ENCODE measurements at places on chromosomes 1 and 21. TPM values are rescaled to one million over a fixed set of nuclear protein-coding genes. Genes with fewer than 3 reads are reported as not detected.
A peak's percentile ranks its signal among the peaks of the same experiment; 100 is the strongest.

Gene ATP13A2
- 18.8 TPM for total RNA-seq

Gene MROH9
- total RNA-seq: not detected

Gene SPATA21
- total RNA-seq: not detected

Gene PPIAL4G
- not detected for total RNA-seq

Gene VSIG8
- not detected for total RNA-seq

Gene PROK1
- total RNA-seq: 0.18 TPM

Gene TAF5L
- 14.7 TPM for total RNA-seq

Gene VHLL
- total RNA-seq: not detected

Gene IRF6
- 20.7 TPM for total RNA-seq

Gene AGRN
- 25.7 TPM for total RNA-seq

Gene LIN28A
- total RNA-seq: 0.15 TPM

Gene KRTAP21-2
- total RNA-seq: not detected

DNA sequence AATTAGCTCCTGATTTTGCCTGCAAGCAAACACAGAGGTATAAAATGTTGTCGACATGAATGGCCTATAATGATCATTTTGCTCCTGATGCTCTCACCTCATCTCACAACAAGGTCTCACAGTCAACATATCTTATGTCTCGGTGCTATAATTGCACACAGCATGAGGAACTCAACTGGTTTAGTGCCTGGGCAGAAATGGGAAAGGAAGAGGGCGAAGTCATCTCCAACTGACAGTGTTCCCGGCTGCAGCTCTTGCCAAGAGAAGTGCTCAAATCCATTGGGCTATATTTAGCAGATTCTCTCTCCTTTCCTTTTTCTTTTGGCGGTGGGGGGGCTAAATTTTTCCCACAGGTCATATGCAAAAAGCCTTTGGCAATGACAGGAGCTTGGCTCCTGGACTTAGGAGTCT lies 53.0 kb downstream of the SLC45A1 start:
- peak; percentile 44 for DNase-seq

DNA sequence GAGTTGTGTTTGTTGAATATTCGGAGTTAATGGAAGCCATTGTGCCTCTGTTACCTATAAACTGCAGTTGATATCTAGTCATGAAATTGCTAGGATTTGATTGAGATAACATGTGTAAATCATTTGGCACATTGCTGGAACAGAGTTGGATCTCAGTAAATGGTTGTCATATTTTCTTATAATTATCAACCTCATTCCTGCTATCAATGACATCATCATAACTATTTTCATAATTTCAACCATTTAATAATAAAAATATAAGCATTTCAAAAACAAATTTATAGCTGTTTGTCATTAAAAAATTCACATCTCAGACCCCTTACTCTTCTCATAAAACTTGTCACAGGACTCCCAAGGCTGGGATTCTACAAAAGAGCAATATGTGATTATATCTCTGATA lies 133.4 kb downstream of the PTGER3 start:
- DNase-seq: no peak

- DNase-seq: no peak
Measured at GRCh38 chr1:89635825-89636815, 3.2 kb downstream of the LRRC8C start.

DNA sequence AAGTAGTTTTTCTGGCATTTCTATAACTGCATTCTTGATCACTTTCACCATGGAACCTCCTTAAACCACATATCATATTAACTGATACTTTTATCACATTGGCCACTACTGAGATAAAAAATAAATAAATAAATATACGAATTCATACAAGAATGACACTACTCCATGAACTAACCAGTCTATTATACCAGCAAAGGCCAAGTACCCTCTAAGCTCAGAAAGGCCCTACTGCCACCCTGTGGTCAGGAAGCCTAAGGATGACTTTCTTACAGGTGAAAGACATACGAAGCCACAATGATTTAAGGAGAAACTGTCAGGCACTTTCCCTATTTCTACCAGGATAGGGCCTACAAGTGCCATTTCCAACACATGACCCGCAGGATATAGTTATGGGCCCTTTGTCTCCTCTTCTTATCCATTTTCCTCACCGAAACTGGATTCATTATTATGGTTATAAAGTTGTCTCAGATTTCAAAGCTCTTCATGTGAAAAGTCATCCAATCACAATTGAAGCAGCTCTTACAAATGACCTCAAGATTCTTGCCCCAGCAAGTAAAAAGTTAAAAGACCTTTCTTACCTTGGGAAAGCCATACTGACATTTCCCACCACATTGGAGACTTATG lies 23.9 kb downstream of the DNAJC8 start:
- peak; percentile 47 for DNase-seq

GRCh38 chr1:74504125-74504932 lies 8.1 kb downstream of the LRRC53 start:
- peak; percentile 26 for DNase-seq

GRCh38 chr1:56045062-56045461 lies 534.3 kb downstream of the PLPP3 start:
- no peak for DNase-seq

DNA sequence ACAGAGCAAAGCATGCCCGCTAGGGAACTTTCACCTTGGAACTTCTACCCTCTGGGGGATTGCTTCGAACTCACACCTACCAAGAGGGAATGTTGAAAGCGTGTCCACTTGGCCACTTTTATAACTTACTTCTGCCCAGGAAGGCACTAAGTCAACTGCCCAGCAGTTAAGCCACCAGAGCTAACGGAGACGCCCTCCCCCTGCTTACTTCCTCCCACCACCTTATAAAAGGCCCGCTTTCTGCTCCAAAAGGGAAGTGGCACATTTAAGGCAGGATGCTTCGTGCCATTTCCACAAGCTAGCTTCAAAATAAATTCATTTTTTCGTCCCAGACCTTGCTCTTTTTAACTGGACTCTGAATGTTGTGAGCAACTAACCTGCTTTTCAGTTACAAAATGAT lies 3.2 kb upstream of the AK2 start:
- no peak for DNase-seq

GRCh38 chr1:28893403-28894102 lies 20.8 kb upstream of the EPB41 start:
- no peak for DNase-seq

DNA sequence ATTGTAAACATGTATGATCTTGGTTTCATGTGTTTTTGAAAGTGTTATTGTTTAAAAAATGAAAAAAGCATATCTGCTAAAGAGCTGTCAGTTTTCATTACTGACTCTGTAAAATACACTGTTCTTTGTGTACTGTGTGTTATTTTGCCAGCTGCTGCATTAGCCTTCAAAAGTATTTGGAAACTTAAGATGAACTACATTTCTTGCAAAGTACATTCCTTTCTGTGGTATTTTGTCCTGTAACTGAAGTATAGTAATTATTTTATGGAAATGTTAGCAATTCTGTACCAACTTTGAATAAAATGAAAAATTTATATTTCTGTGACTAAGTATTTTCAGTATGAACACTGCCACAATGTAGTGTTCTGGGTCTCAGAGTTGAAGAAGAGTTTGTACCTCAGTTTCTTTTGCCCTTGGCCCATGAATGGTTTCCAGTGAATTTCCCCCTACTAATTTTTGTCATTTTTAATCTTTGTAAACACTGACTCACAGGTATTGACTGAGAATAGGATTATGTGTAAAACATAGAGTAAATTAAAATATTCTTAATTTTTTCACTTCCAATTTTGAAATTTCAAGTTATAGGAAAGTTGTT lies 32.7 kb downstream of the MRPS6 start:
- no peak for DNase-seq

DNA sequence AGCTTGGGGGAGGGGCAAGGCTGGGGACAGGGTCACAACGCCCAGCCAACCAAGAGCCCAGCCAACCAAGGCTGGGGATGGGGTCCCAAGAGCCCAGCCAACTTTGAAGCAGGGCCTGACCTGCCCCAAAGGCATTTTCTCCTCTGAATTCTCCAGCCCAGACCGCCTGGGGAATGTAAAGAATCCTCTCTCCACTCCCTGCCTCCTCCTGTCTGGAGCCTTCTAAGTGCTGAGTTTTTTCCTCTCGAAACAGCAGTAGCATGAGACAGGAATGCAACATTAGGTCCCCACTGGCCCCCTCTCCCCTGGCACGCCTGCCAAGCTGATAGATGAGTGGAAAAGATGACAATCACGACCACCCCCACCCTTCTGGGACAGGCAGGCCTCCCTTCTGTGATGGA lies 17.0 kb downstream of the C1orf198 start:
- DNase-seq: no peak

DNA sequence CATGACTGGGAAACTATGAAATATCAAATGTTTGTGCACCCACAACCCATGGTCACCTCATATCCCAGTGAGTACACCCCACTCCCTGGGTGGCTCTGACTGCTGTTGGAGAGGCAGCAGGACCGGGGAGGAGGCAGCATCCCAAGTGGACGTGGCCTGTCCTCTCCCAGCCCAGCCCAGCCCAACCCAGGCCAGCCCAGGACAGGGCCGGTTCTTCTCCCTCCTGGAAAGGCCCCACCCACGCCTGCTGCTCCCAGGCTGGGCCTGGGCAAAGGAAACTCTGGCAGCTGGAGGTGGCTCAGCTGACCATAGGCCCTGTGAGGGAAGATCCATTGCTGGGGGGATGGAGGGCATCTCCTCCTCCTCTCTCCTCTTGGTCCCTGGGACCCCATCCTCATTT lies 19.1 kb downstream of the MATN1 start:
- DNase-seq: no peak

- no peak for DNase-seq
Measured at GRCh38 chr1:91549041-91549735, 48.5 kb downstream of the CDC7 start.

DNA sequence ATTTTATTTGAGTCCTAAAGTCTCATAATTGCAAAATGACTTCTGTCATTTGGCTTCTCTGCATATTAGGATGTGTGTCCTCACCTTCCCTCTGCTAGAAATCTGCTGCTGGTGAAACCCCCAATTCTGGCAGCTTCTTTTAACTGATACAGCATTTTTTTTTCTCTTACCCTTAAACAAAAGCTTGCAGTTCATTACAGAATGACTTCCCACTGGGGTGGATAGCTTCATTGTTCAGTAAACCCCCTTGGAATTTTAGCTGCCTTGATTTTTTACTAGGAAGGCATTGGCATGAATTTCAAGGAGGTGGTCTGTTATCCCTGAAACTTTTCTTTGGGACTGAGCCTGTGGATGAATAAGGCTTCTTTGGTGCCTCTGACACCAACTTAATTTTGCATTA lies 16.8 kb downstream of the TSEN15 start:
- no peak for DNase-seq

GRCh38 chr21:44498280-44499210 lies 41.5 kb downstream of the KRTAP10-1 start:
- DNase-seq: no peak

DNA sequence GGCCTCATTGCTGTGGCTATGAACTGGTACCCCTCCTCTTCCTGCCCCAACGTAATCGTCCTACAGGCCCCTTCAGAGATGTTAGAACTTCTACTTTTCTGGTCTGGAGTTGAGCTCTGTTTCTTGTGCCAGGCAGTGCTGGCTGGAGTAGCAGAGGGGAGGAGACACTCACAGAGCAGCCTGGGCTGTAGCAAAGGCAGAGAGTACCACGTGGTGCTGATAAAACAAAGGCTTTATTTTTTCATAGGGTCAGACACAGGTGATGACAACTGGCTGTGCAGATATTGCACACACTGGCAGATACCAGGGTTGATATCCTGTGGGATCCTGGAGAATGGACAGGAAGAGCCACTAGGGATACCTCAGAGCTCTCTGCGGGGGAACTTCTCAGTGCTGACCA lies 23.2 kb downstream of the CRCT1 start:
- DNase-seq: no peak

DNA sequence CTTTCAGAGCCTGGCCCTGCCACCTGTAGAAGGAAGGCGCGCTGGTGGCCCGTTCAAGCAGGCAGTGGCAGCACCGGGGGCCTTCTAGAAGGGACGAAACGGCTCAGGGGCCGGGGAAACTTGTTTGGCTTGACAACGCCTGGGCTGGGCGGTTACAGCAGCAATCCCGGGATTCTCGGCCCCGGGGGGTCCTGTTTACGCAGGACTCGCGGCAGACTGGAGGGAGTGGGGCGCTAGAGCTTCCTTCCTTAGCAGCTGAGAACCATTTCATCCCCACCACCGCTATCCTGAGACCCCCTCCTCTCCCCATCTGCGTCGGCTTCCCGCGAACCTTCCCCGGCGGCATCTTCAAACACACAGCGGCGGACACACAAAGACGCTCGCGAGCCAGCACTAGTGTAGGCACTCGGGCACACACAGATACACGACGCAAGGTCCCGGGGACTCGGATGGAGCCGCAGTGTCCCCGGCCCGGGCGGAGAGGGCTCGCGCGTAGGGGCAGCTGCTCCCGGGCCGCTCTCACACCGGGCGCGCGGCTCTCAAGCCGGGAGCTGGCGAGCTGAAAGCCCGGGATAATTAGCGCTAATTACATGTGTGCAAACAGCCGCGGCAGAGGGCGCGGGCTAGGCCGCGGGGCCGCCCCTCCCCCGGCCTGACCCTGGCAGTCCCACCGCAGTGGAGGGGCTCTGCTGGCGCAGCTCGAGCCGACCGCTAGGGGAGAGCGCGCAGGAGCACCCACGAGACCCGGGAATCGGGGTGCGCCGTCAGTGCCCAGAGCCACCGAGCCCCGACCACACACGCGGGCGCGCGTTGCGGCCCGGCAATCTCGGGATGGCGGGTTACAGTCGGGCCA lies 271.4 kb downstream of the FOXD2 start:
- DNase-seq: no peak

DNA sequence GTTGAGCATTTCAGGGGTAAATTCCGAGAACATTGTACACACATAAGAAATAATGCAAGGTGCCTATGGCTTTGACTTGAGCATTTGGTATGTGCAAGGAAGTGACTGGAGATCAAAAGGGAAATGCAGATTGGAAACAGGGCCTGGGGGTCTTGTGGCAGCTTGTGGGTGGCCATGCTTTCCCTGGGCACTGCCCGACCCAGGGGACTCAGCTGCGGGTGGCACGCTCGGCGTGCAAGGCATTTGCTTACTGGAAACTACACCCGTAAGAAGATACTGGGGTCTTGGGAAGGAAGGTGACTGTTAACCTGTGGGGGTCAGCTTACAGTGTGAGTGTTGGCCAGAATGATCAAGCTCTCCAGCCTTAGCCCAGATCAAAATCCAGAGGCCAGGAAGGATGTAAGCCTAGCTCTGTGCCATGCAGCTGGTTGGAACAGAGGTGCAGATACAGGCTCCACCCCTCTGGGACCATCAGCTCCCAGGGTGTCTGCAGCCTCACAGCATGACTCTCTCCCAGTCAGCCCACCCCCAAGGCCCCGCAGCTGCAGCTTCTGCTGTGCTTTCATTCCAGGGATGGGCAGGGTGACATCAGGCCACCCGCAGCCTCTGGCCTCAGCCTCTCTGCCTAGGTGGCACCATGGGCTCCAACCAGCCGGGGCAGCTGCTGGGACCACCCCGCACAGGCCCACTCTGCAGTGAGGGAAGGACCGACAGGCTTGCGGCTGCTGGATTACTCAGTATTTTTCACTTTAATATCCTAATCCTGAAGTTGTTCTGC lies 55.1 kb downstream of the KIF26B start:
- no peak for DNase-seq

DNA sequence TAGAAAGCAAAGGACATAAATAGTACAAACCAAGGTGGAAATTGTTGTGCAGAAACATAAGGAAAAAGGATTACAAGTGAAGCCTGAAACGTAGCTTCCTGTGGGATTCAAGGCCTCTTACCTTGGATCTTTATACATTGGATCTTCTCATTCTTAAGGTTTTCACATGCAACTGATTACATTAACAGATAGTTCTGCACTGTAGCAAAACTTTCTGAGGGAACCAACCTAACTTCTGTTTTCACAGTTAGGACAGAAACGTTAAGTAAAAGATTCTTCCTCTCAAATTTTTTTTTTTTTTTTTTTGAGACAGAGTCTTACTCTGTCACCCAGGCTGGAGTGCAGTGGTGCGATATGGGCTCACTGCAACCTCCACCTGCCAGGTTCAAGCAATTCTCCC lies 7.8 kb upstream of the TM2D1 start:
- DNase-seq: no peak
